Activated CD4-positive, alpha-beta T cell treated with anti-CD3 and anti-CD28 coated beads, Interleukin-2, amount 50 U/mL, for 24 hours (primary cell): ENCODE measurements at places on chromosomes 11 and 22.

DNA sequence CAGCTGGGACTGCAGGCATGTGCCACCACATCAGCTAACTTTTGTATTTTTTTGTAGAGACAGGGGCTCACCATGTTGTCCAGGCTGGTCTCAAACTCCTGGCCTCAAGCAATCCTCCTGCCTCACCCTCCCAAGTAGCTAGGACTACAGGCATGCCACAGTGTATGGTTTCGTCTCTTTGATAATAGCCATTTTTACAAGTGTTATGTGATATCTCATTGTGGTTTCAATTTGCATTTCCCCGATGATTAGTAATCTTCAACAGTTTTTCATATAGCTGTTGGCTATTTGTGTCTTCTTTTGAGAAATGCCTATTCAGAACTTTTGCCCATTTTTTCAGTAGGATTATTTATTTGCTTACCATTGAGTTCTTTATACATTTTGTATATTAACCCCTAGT lies 9.0 kb upstream of the MTMR3 start:
- no peak for DNase-seq

DNA sequence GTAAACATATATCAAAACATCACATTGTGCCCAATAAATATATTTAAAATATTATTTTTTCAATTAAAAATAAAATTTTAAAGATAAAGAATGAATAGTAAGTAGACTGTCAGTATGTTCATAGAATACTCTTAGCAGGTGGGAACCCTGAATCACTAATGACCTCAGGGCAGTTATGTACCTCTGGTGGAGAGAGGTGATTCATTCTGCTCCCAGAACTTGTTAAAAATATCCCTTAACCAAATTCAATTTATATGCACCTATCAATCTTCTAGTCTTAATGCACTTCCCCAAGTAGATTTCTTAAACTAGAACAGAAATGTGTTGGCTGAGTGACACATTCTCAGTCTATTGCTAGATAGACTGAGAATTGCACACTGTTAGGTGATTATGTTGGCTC lies 183.9 kb upstream of the SYN3 start:
- no peak for DNase-seq

DNA sequence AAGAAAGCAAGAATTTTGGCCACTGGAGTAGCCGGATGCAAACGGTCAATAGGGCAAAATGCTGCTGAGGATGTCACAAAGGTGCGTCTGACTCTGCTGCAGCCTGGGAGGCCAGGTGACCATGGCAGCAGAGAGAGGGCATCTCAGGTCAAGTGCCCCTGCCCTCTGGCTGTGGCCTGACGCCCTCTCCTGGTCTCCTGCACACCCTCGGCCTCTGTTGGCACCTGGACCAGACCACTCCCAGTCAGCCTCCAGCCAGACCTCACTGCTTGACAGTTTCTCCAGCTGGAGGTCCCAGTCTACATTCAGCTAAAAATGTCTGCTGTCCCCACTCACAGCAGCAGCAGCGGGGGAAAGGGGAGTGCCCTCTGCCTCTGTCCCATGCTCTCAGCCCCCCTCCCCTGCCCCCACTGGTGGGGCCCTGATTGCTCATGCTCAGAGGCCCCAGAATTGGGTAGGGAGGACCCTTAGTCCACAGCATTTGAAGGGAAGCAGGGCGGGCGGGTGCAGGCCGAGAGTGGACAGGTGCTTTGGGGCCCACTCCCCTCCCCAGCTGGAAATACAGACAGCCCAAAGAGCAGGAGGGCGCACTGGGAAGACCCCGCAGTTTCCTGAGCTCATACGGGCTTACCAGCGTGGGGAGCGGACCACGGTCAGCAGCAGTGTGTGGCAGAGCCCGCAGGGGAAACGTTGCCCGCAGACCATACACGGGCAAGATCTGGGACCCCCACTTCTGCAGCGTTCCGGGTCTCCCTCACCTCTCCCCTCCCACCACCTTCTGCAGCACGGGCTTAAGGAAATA lies 1.6 kb upstream of the BRSK2 start:
- no peak for DNase-seq

DNA sequence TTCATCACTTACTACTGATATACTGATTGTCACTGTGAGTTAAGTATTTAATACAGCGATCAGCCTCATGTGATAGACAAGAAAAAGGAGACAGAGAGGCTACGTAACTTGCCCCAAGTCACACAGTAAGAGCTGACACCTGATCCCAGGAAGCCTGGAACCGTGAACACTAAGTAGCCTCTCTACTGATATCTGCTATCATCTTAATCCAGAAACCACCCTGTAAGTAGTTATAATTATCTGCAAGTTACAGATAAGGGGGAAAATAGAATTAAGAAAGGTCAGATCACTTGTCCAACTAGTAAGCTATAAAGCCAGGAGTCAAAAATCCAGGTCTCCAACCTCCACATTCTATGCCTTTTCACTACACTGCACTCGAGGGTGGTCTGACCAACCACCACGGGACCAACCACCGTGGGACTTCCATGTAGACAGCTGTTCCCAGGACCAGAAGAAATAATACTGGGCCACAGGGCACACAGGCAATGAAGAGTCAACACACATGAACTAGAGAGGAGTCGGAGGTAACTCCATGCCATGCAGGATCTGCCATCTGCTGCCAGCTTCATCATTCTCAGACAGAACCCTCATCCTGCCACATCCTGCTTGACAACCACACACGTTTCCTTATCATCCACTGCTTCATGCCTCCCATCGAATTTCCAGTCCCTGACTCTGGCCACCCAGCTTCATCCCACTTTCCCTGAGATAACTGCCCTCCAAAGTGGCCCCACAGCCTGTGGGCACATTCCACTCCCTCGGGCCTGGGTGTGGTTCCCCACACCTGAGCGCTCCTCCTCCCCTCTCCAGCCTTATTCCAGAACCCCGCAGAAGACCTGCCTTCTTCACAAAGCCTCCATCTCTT lies 58.6 kb downstream of the MICAL3 start:
- DNase-seq: no peak

GRCh38 chr11:86108191-86108590 lies 39.3 kb upstream of the PICALM start:
- no peak for DNase-seq

- no peak for DNase-seq
Measured at GRCh38 chr11:120457996-120458395, 53.6 kb upstream of the GRIK4 start.

- DNase-seq: no peak
Measured at GRCh38 chr11:31645747-31646146, 136.2 kb downstream of the ELP4 start.
